ENCODE measurements at places on chromosomes 3 and 15. TPM values are rescaled to one million over a fixed set of nuclear protein-coding genes. Genes with fewer than 3 reads are reported as not detected.

SLC22A14 gene
- polyA plus RNA-seq: not detected

CCRL2 gene
- polyA plus RNA-seq: 1.6 TPM

VIPR1 gene
- polyA plus RNA-seq: 17.3 TPM

EXD1 gene
- not detected for polyA plus RNA-seq

ACAD11 gene
- 24.9 TPM for polyA plus RNA-seq

CKMT1B gene
- polyA plus RNA-seq: 4.1 TPM

PATL2 gene
- polyA plus RNA-seq: 0.54 TPM

Measured in hepatocyte (in vitro differentiated cells).